ENCODE measurements at places on chromosomes 3 and 15. TPM values are rescaled to one million over a fixed set of nuclear protein-coding genes. Genes with fewer than 3 reads are reported as not detected.

The GP5 gene
- not detected for total RNA-seq

DNA sequence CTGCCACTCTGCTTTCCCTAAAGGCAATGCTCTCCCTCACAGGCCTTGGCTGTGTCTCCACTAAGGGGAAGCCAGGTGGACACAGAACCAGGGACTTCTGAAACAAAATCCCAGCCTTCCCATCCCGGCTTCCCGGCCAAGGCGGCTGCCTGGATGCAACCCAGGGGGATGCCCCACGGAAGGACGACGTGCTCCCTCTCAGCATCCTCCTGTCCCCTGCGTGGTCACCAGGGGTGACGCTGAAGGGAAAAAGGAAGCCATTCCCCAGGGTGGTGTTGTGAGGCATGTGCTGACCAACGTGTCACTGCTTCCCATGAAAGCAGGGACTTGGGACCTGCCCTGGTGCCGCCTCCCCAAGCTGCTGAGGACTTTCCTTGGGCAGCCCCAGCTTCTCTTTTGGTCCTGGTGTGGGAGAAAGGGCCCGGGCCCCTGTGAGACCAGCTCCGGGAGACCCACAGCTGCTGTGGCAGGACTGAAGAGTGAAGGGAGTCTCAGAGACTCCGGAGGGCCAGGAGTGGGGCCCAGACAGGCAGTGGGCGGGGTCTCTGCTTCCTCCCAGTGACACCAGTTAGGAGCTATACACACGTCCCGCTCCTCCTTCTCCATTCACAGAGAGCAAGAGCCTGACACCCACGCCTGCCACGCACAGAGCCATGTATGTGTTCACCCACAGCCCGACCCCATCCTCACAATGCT is 139.2 kb downstream of the NUP210 start:
- H3K27ac ChIP-seq, result no peak overlapping the region
- H3K36me3 ChIP-seq, result no peaks in the 10 kb centered on the region
- peaks cover 12% of the 10 kb centered on the region for H3K27me3 ChIP-seq
- H3K4me1 ChIP-seq, result no peaks in the 10 kb centered on the region
- no peak overlapping the region for H3K4me3 ChIP-seq

DNA sequence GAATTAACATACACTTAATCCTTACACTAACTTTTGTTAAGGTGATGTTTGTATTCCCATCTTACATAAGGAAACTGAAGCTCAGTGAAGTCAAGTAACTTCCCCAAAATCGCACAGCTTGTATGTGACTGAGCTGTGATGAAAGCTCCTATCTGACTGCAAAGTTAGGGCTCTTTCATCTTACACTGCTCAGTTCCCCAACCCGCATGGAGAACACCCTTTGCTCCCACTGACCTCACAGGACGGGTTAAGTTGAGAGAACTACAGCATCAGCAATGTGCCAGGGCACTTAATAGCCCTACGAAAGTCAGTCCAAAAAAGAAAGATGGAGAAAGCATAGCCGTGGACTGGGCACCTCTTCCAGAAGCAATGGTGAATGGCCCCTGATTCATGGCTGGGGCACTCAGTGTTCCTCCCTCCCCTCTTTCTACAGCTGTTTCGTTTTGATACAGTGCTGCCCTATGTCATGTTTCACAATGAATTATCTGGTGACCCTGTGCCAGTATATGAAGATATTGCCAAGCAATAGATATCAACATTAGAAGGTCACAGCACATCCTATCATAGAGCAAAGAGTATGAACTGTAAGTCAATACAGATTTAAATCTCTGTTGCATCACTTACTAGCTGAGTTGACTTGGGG is 38.0 kb downstream of the CADPS start:
- no peak for DNase-seq
- H3K36me3 ChIP-seq, result no peaks in the 10 kb centered on the region
- H3K4me3 ChIP-seq, result no peak overlapping the region

The TRA2B gene
- total RNA-seq, result 233 TPM

- peaks cover 3% of the 10 kb centered on the region for H3K4me1 ChIP-seq
- H3K27me3 ChIP-seq, result no peaks in the 10 kb centered on the region
- no peak for DNase-seq
- peak overlapping the region; percentile 77 for H3K4me3 ChIP-seq
Measured at GRCh38 chr15:34582461-34583371, 735 bp downstream of the GOLGA8B start.
